ENCODE measurements at places on chromosomes 13 and 19.

GRCh38 chr19:19741184-19741583 lies 8.3 kb upstream of the ZNF14 start:
- DNase-seq, result no peak

DNA sequence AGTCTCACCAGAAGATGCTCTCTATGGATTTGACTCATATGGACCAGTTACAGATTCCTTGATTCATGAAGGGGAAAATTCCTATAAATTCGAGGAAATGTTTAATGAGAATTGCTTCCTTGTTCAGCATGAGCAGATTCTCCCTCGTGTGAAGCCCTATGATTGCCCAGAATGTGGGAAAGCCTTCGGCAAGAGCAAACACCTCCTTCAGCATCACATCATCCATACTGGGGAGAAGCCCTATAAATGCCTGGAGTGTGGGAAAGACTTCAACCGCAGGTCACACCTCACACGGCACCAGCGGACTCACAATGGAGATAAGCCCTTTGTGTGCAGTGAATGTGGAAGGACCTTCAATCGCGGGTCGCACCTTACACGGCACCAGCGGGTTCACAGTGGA lies 10.7 kb downstream of the ZNF460 start:
- no peak for DNase-seq

DNA sequence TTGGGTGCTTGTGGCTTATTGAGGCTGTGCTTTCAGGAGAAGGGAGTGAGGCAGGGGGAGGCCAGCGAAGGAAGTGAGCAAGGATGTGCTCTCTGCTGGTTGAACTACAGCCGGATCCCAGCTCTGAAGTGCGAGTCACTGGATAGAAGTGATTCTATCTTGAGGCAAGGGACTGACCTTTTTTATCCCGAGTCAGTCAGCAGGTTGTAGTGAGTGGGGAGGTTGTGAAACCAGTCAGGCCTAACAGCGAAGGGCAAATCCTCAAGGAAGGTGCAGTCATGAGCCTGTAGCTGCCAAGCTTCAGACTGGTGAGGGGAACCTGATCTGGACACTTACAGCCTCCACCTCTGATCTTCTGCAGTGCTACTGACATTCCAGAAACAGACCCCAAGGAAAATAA lies 18.6 kb downstream of the SCEL start:
- DNase-seq, result no peak

DNA sequence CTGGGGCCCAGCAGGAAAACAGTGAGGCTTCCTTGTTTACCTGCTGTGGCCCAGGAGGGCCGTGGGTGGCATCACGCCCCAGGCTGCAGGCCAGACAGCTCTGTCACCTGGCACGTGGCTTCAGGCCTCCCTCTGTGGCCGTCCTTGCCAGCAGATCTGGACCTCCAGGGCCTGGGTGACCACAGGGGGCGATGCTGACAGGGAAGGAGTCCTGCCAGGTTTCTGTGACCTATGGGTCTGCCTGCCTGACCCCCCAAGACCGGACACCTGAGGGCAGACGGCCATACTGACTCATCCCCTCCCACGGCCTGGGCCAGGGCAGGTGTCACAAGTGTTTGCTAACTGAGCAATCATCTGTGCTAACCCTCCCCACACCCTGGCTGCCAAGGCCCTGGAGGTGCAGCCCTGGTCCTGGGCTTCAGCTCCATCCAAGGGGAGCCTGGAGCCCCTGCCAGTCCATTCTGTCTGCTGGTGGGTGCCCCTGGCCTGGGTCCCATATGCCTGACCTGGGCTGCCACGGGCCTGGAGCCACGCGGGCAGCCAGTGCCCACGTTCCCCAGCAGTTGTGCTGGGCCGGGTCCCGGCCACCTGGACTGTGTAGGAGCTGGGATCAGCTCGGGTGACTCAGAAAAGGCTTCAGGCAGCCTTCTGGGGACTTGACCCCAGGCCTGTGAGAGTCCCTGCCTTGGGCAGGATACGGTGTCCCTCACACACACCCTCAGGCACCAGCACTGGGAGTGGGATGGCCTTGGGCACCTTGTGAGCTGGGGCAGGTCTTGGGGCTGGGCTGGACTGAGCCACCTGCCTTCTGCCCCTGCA lies 3.7 kb downstream of the CDC34 start:
- no peak for DNase-seq

DNA sequence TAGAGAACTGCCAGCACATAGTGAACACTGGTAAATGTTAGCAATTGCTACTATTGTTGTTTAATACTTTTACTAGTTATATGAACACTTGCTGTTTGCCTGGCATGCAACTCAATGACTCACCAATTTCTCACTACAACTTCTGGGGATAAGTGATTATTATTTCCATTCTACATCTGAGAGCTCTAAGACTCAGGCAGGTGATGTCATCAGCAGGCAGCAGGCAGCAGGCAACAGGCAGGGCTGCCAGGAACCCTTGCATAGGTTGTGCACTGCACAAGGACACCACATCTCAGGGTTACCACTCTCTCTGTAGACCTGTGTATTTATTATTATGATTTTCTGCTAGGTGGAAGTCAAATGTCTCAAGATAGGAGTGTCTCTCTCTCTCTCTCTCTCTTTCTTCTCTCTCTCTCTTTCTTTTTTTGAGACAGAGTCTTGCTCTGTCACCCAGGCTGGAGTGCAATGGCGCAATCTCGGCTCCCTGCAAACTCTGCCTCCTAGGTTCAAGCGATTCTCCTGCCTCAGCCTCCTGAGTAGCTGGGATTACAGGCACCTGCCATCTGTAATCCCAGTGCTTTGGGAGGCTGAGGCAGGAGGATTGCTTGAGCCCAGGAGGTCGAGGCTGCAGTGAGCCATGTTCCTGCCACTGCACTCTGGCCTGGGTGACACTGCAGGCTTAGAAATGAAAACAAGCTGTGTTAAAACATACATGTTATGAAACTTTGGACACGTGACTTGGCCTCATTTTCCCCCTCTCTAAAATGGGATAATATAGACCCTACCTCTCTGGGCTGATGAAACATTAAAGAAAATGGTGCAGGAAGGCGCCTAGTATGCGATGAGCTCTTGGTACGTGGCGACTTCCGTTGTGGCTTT lies 22.7 kb downstream of the HPN start:
- no peak for DNase-seq

- no peak for DNase-seq
Measured at GRCh38 chr19:55265173-55265572, 6.4 kb upstream of the PPP6R1 start.

GRCh38 chr19:2586196-2586595 lies 110.3 kb downstream of the GADD45B start:
- DNase-seq, result no peak

- DNase-seq, result no peak
Measured at GRCh38 chr13:46367617-46368327, 19.3 kb downstream of the RUBCNL start.

DNA sequence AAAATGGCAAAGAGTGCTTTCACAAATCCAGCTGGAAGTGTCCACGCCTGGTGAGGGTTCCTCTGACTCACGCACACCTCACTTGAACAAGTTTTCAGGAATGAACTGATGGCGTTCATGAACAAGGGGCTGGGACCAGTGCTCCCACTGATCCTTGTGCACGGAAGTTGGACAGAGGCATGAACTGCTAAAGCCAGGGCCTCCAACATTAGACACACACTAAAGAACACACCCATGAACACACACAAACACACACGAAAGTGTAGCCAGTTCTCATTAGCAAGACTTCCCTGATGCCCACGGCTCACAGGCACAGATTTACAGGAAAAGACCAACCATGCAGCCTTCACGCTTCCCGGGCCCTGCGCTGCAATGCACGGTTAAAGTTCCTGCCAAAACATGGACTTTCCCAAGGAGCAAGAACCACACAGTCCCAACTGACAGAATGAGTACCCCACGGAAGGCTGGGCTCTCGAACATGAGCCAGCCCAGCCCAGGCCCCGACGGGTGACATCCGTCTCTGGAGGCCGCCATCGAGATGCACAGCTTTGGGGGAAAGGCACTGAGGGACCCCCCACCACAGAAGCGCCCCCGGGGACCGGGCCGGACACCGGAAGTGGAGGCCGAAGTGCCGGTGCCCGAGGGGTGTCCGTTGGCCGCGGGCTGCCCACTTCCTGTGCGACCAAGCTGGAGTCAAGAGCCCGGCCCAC lies 808 bp downstream of the DNMT1 start:
- peak; percentile 12 for DNase-seq

GRCh38 chr13:100115693-100116254 lies 26.9 kb downstream of the PCCA start:
- no peak for DNase-seq

DNA sequence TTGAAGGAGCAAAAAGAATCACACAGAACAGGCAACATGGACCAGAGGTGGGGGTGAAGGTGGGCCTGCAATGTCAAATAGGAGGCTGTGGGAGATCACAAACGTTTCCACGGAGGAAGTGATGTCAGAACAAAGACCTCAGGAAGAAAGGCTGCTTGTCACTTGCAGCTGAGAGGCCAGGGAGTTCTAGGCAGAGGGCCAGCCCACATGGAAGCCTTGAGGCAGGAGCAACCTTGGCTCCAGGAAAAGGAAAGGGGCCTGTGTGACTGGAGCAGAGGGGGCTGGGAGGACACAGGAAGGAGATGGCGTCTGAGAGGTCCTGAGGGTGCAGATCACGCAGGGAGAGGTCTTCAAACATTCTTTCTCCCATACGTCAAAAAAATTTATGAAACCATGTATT lies 16.3 kb downstream of the ZNF160 start:
- no peak for DNase-seq

- DNase-seq, result no peak
Measured at GRCh38 chr13:48852911-48853727, 122.6 kb upstream of the FNDC3A start.

GRCh38 chr13:30978981-30979956 lies 46.8 kb downstream of the TEX26 start:
- peak; percentile 41 for DNase-seq

- no peak for DNase-seq
Measured at GRCh38 chr19:30712431-30713337, 340.5 kb downstream of the ZNF536 start.

DNA sequence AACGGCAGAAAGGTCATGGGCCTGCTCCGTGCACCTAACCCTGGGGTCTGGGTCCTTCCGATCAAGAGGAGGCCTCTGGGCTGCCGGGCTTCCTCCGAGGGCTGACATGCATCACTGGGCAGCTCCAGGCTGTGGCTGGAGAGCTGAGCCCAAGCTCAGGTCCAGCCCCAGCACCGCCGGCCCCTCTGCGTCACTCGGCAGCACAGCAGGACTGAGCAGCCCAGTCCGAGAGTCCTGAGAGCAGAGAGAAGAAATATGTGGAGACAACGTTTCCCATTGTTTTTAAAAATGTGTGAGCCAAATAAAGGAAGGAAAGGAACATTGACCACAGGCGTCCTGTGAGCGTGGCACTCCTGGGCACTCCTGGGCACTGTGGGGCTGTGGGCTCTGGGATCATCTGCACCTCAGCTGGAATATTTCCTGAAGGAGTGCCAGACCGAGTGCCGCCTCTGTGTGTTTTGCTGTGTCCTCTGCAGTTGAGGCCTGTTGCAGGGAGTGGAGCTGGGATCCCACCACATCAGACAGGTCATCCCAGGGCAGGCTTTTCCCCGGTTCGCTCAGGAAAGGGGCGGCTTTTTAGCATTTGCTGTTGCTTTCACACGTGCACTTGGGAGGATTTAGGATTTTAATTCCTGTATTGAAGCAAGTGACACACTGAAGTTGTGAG lies 37.8 kb upstream of the TFDP1 start:
- no peak for DNase-seq

DNA sequence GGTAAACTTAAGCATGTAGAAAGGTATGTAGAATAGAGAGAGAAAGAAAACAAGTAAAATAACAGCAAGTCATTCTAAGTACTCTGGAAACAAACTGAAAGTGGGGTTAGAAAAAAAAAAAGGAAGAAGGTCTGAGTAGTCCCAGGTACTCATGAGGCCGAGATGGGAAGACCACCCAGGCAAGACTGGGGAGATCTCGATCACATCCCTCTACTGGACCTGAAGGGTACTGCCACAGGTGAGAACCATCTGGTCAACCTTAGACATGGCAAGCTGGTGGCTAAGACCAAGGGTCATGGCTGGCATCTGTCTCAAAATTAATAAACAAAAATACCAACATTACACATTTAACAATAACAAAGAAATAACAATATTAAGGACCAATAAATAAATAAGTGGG lies 36.3 kb upstream of the ZNF724 start:
- DNase-seq, result no peak

GRCh38 chr13:110037925-110038573 lies 251.7 kb upstream of the IRS2 start:
- no peak for DNase-seq

GRCh38 chr19:42420055-42420544 lies 7.1 kb downstream of the LIPE start:
- peak; percentile 74 for DNase-seq

- DNase-seq, result no peak
Measured at GRCh38 chr19:30116984-30117555, 175.0 kb downstream of the URI1 start.

DNA sequence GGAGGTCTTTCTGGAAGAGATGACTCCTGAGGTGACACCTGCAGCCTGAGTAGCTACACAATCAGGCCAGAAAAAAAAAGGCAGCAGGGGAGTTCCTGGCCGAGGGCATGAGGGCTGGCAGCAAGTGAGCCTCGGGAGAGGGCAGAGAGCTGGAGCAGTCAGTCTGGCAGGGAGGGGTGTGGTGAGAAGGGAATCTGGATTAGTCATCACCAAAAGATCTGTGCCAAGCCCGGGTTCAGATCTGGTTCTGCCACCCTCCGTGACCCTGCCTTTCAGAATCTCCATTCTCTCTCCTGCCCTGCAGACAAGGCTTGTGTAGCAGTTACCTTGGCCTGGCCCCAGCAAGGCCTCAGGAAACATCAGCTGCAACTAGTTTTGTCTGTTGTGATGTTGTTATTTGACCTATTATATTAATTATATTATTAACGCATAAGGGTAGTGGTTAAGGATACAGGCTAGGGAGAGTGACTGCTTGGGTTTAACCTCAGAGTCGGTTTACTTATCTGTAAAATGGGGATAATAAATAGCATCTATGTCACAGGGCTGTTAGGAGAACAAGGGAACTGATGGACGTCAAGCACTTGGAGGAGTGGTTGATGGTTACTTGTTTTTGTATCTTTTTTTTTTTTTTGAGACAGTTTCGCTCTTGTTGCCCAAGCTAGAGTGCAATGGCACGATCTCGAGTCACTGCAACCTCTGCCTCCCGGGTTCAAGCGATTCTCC lies 2.7 kb upstream of the CAPNS1 start:
- no peak for DNase-seq

- DNase-seq, result peak; percentile 53
Measured at GRCh38 chr19:46766569-46767317, 20.5 kb upstream of the STRN4 start.

DNA sequence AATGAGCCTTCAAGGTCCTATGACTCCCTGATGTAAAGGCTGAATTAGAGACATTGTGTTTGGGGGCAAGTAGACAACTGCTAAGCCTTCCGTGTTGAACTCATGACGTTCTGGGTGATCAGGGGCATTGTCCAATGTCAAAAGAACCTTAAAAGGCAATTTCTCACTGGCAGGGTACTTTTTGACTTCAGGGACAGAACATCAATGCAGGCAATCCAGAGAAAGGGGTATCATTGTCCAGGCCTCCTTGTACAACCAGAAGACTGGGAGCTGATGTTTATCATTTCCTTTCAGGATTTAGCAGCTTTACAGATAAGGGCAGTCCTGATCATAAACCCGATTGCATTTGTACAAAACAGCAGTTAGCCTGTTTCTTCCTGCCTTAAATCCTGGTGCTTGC lies 25.0 kb upstream of the SMAD9 start:
- DNase-seq, result no peak

GRCh38 chr19:2469102-2469914 lies 6.6 kb upstream of the GADD45B start:
- no peak for DNase-seq

GRCh38 chr19:30718707-30719106 lies 346.5 kb downstream of the ZNF536 start:
- no peak for DNase-seq
